ENCODE measurements at places on chromosomes 4 and X. TPM values are rescaled to one million over a fixed set of nuclear protein-coding genes. Genes with fewer than 3 reads are reported as not detected.

GRCh38 chr4:158875026-158875425 lies 106.2 kb downstream of the FNIP2 start:
- peaks cover 38% of the 10 kb centered on the region for H3K36me3 ChIP-seq
- H3K27ac ChIP-seq = no peak overlapping the region
- no peak overlapping the region for H3K4me3 ChIP-seq
- H3K27me3 ChIP-seq = no peaks in the 10 kb centered on the region
- DNase-seq = no peak
- peaks cover 7% of the 10 kb centered on the region for H3K4me1 ChIP-seq

- H3K4me3 ChIP-seq = peak overlapping the region; percentile 94
- peak; percentile 62 for DNase-seq
- H3K27ac ChIP-seq = peak overlapping the region; percentile 97
- no peaks in the 10 kb centered on the region for H3K27me3 ChIP-seq
- H3K36me3 ChIP-seq = peaks cover 33% of the 10 kb centered on the region
- H3K4me1 ChIP-seq = peaks cover 36% of the 10 kb centered on the region
These were observed 638 bp downstream of the BLTP1 start for GRCh38 chr4:122152711-122153226.

- no peak overlapping the region for H3K27ac ChIP-seq
- no peaks in the 10 kb centered on the region for H3K27me3 ChIP-seq
- H3K36me3 ChIP-seq = no peaks in the 10 kb centered on the region
- DNase-seq = no peak
- H3K4me1 ChIP-seq = no peaks in the 10 kb centered on the region
These were observed 27.6 kb downstream of the WDR44 start for GRCh38 chrX:118373538-118373937.

DNA sequence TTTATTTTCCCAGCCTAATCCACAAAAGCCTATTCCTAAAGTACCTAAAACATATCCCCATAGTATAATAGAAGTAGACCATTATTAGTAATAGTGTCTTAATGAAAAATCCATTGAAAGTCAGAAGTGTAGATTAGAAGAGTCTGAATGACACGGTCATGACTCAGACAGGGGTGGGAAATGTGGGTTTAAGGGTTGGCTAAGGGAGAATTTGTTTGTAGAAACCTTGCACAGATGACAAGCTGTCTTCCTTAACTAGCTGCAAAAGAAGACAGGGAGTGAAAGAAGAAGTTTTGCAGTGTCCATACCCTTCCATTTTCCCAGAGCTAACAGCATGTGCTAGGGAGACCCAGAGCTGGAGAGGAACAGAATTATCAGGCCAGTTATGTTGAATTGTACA lies 242.7 kb upstream of the ETNPPL start:
- H3K27me3 ChIP-seq = peaks cover 2% of the 10 kb centered on the region
- DNase-seq = no peak
- no peak overlapping the region for H3K27ac ChIP-seq
- no peak overlapping the region for H3K4me3 ChIP-seq
- peaks cover 10% of the 10 kb centered on the region for H3K4me1 ChIP-seq
- H3K36me3 ChIP-seq = peaks cover 2% of the 10 kb centered on the region

- H3K27me3 ChIP-seq = peaks cover 56% of the 10 kb centered on the region
- peak; percentile 63 for DNase-seq
- H3K36me3 ChIP-seq = no peaks in the 10 kb centered on the region
These were observed at the start of gene PTPN13 for GRCh38 chr4:86593688-86594558. TSS of gene PTPN13 (plus strand) at chr4:86594315. CDS start at chr4:86635257, 40,942 bp downstream.

GRCh38 chr4:41665636-41666207 lies 82.8 kb downstream of the PHOX2B start:
- no peak for DNase-seq
- H3K27ac ChIP-seq = no peak overlapping the region
- H3K36me3 ChIP-seq = no peaks in the 10 kb centered on the region
- no peaks in the 10 kb centered on the region for H3K4me1 ChIP-seq
- H3K27me3 ChIP-seq = peaks cover 4% of the 10 kb centered on the region
- no peak overlapping the region for H3K4me3 ChIP-seq

DNA sequence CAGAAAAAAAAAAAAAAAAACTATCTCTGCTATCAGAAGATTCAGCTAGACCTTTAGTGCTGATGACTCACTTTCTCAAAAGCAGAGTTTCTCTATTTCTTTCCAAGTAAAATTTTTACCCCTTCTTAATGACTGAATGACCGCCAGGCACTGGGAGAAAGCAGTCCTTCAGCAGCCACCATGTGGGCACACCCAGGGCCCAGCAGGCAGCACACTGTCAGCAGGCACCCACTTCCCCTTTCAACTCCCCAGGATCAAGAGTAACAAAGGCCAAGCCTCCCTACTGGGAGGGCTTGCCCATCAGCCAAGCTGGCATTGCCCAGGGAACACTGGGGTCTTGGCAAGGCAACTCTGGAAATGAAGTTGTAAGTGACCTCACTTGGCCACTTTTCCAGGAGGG lies 201.9 kb upstream of the MAMLD1 start:
- no peaks in the 10 kb centered on the region for H3K4me1 ChIP-seq
- no peak overlapping the region for H3K4me3 ChIP-seq
- H3K27ac ChIP-seq = no peak overlapping the region
- no peak for DNase-seq

- no peaks in the 10 kb centered on the region for H3K36me3 ChIP-seq
- peaks cover 6% of the 10 kb centered on the region for H3K4me1 ChIP-seq
- peak; percentile 41 for DNase-seq
- H3K27me3 ChIP-seq = peaks cover 80% of the 10 kb centered on the region
- no peak overlapping the region for H3K27ac ChIP-seq
These were observed 8.3 kb upstream of the HAND2 start for GRCh38 chr4:173538148-173538908.

- no peak overlapping the region for H3K4me3 ChIP-seq
- no peaks in the 10 kb centered on the region for H3K27me3 ChIP-seq
- no peak overlapping the region for H3K27ac ChIP-seq
- H3K4me1 ChIP-seq = no peaks in the 10 kb centered on the region
- no peaks in the 10 kb centered on the region for H3K36me3 ChIP-seq
- DNase-seq = no peak
These were observed 47.1 kb upstream of the THOC2 start for GRCh38 chrX:123779908-123780396.

DNA sequence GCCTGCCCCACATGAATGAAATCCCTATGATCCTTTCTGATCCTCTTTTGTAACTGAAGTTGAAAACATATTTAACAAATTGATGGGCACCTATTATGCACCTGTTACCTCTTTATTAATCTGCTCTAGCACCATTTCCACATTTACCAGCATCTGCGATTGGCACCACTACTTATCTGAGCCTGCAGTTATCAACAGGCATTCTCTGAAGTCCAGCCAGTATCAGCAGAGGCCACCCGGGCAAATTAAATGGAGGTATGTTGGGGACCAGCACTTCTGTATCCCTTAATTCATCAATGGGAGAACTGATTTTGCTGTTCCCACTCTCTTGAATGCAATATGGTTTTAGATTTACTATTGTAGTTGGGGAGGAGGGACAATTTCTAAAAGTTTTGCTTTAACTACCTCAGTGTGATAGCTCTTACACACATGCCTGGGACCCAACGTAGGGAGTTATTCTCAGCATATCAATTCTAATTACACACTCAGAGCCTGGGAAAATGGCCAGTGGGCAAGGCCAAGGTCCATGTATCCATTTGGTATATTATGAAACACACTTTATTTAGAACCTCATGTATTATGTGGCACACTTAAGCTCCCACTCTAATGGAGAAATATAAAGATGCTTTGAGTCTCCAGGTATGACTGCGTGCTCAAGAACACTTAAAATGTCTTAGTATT lies 1927.1 kb upstream of the PCDH7 start:
- H3K36me3 ChIP-seq = no peaks in the 10 kb centered on the region
- no peak overlapping the region for H3K27ac ChIP-seq
- DNase-seq = no peak
- H3K27me3 ChIP-seq = no peaks in the 10 kb centered on the region
- no peaks in the 10 kb centered on the region for H3K4me1 ChIP-seq

GRCh38 chr4:71559957-71560571 lies 221.2 kb downstream of the SLC4A4 start:
- H3K4me1 ChIP-seq = no peaks in the 10 kb centered on the region
- no peak overlapping the region for H3K4me3 ChIP-seq
- H3K27me3 ChIP-seq = peaks cover 14% of the 10 kb centered on the region
- no peaks in the 10 kb centered on the region for H3K36me3 ChIP-seq
- no peak for DNase-seq
- H3K27ac ChIP-seq = no peak overlapping the region

MAMLD1 gene
- total RNA-seq = 1.6 TPM

UGT2A2 gene
- not detected for total RNA-seq

NDNF gene
- total RNA-seq = 0.17 TPM

YY2 gene
- 1.5 TPM for total RNA-seq

GPR34 gene
- 1.8 TPM for total RNA-seq

EPHA5 gene
- not detected for total RNA-seq

FABP2 gene
- 0.19 TPM for total RNA-seq

MTTP gene
- total RNA-seq = 0.43 TPM

TMEM31 gene
- total RNA-seq = not detected

Data from activated naive CD8-positive, alpha-beta T cell treated with anti-CD3 and anti-CD28 coated beads, Interleukin-2, amount 10 ng/mL, durations not matched to agents 7 days and 5 days (primary cell).